ENCODE measurements at places on chromosomes 6 and 20.

DNA sequence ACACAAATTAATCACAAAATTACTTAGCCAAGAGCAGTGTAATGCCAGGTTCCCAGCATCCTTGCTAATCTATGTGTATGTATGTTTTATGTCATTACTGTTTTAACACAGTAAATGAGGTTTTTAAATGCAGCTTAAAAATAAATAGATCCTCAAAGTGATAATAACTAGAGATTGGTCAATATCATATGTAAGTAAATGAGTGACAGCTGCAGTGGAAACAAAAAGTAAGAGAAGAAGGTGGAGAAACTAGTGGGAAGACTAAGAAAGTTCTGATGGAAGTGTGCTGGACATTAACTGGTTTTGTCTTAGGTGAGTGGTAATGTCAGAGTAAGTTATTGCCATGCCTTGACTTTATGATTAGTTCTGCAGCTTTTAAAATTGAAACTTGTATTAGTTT lies 1.9 kb upstream of the GJB7 start:
- DNase-seq = no peak

DNA sequence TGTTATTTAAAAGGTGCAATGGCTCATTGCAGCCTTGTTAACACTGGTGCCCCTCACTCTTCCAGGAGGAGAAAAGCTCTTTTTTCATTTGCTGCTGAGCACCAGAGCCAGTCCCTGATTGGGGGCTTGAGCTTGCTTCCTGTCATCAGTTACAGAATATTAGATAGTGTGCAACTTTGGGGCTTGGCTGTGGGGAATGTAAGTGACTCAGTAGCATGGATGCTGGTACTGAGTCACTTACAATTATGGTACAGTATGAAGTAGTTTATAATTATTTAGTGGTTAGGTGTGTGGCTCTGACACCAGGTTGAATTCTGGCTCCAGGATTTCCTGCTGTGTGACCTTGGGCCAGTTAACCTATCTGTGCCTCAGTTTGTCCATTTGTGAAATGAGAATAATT lies 37.6 kb downstream of the ANKS1A start:
- DNase-seq = no peak

GRCh38 chr6:140970485-140970884 lies 1162.2 kb upstream of the GJE1 start:
- no peak for DNase-seq

DNA sequence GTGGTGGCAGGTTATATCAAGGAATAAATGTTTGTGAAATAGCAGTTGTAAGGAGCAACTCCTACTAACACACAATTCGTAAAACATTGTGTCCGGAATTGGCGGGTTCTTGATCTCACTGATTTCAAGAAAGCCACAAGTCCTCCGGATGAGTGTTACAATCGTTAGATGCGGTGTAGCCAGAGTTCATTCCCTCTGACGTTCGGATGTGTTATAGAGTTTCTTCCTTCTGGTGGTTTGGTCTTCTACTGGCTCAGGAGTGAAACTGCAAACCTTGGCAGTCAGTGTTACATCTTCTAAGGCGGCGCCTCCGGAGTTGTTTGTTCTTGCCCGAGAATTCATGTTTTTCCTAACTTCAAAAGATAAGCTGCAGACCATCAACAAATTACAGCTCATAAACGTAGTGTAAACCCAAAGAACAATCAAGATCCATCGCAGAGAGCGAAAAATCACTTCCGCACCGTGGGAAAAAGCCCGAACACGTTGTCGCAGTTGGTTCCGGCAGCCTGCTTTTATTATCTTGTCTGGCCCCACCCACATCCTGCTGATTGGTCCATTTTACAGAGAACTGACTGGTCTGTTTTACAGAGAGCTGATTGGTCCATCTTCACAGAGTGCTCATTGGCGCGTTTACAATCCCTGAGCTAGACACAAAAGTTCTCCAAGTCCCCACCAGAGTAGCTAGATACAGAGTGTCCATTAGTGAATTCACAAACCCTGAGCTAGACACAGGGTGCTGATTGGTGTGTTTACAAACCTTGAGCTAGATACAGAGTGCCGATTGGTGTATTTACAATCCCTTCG lies 58.2 kb downstream of the TRIM27 start:
- no peak for DNase-seq

DNA sequence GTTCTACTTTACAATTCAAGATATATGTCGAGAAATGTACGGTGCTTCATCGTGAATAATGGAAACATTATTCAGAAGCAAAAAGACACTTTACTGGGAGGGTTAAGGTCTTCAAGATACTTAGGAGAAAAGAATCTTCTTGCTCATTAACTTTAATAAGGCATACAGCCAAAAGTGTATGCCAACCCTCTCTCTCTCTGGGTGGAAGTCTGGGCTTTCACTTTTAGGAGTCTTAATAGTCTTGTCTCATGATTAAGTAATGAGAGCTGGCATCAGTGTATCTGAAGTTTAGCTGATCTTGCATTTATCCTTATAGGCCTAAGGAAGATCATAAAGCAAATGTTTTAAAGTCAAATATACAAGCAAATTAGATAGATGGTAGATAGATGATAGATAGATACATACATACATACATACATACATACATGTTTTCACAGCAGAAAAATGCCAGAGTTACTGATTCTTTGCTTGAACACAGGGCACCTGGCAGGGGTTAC lies 21.5 kb downstream of the OLIG3 start:
- DNase-seq = no peak

DNA sequence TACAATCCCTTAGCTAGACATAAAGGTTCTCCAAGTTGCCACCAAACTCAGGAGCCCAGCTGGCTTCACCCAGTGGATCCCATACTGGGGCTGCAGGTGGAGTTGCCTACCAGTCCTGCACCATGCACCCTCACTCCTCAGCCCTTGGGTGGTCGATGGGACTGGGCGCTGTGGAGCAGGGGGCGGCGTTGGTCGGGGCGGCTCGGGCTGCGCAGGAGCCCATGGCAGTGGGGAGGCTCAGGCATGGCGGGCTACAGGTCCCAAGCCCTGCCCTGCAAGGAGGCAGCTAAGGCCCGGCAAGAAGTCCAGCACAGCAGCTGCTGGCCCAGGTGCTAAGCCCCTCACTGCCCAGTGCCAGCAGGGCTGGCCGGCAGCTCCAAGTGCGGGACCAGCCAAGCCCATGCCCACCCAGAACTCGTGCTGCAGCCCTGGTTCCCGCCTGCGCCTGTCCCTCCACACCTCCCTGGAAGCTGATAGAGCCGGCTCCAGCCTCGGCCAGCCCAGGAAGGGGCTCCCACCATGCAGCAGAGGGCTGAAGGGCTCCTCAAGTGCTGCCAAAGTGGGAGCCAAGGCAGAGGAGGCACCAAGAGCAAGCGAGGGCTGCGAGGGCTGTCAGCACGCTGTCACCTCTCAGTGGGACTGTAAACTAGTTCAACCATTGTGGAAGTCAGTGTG lies 912.1 kb downstream of the PHF3 start:
- DNase-seq = no peak

All from NCI-H1048 (cell line).